ENCODE measurements at places on chromosomes 3 and 15. TPM values are rescaled to one million over a fixed set of nuclear protein-coding genes. Genes with fewer than 3 reads are reported as not detected.

Gene CMTM8
- total RNA-seq: 19.9 TPM

Gene IL17RB
- 16.0 TPM for total RNA-seq

Gene SMCO1
- not detected for total RNA-seq

Gene ELL3
- total RNA-seq: 2.0 TPM

Gene SHF
- total RNA-seq: 7.3 TPM

Gene HDGFL3
- total RNA-seq: 69.4 TPM

Gene POPDC2
- total RNA-seq: 1.0 TPM

Gene LMAN1L
- 1.1 TPM for total RNA-seq

Gene CLDN18
- total RNA-seq: 3.3 TPM

Gene SLC30A4
- 2.0 TPM for total RNA-seq

Gene MEIS2
- 24.5 TPM for total RNA-seq

Gene GOLGA8T
- not detected for total RNA-seq

Gene PIK3R4
- total RNA-seq: 42.6 TPM

Gene RGMA
- total RNA-seq: 0.78 TPM

Gene ILDR1
- 15.7 TPM for total RNA-seq

Gene MAPKBP1
- total RNA-seq: 9.9 TPM

Gene EFHB
- total RNA-seq: not detected

Gene CHRNA3
- total RNA-seq: not detected

Gene TRAIP
- total RNA-seq: 28.2 TPM

Gene PRRT3
- 1.6 TPM for total RNA-seq

Gene GRAMD2A
- total RNA-seq: 0.95 TPM

Gene WWTR1
- total RNA-seq: 202 TPM

Gene ADGRG7
- 1.4 TPM for total RNA-seq

Gene SEMA3B
- total RNA-seq: 25.7 TPM

Gene PPM1L
- 18.4 TPM for total RNA-seq

Gene BAHD1
- total RNA-seq: 17.2 TPM

Gene ZNF660
- total RNA-seq: 0.95 TPM

Gene BCL6
- total RNA-seq: 28.3 TPM

Gene CHL1
- 1.0 TPM for total RNA-seq

Gene ATP13A4
- total RNA-seq: 31.9 TPM

Gene EIF2B5
- total RNA-seq: 87.9 TPM

Gene FEZF2
- total RNA-seq: not detected

Gene GOLGA6L7
- total RNA-seq: not detected

Gene GOLGA6D
- 0.27 TPM for total RNA-seq
